ENCODE measurements at places on chromosomes 1 and 21.

GRCh38 chr1:48556186-48556850 is 84.3 kb upstream of the SPATA6 start:
- no peak for DNase-seq

DNA sequence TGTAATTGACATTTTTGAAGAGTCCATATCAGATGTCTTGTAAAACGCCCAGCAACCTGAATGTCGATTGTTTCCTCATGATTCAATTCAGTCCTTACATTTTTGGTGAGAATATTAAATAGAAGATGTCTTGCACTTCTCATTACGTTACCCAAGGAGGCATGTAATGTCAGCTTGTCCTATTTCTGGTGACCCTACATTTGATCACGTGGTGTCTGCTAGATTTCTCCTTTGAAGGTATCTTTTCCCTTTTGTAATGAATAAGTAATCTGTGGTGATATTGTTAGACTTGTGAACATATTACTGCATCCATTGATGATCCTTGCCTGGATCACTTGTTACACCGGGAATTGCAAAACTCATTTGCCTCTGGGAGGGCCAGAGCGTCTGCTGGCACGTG is 87.6 kb upstream of the DISP3 start:
- no peak for DNase-seq

DNA sequence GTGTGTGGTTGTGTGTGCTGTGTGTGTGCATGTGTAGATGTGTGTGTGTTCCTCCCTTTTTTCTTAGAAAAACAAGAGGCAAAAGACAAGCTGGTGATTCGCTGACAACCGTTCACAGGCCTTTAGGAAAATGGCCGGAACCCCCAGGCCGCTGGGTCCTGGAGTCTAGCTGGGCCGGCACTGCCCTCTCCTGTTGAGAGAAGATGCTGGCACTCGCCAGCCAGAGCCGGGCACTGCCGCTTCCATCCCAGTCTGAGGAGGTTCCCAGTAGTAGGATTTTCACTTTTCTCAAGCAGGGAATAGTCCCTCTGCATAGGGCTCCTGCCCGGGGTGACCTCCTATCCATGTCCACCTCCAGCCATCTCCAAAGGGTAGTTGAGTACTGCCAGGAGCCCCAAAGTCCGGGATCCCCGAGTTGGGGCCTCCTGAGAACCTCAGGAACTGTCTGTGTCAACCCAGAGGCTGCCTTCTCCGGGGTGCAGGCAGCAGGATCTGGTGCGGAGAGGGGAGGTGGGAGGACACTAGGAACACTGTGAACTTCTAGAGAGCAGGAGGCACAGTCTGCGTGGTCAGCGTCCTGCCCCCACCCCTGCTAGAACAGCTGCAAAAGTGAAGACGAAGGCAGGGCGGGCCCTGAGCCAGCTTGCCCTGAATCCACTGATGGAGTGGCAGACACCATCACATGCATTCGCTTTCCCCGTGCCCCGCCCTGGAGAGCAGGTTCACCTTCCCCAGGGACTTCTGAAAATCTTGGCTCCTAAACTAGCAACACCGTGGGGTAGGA is 44.1 kb upstream of the ARHGEF16 start:
- DNase-seq, result no peak

GRCh38 chr1:213884942-213885341 is 102.8 kb upstream of the PROX1 start:
- DNase-seq, result no peak

- DNase-seq, result no peak
Observed at GRCh38 chr1:101178688-101179491, 57.9 kb upstream of the S1PR1 start.

- DNase-seq, result no peak
Observed at GRCh38 chr1:212205006-212205405, 80.2 kb upstream of the PPP2R5A start.

DNA sequence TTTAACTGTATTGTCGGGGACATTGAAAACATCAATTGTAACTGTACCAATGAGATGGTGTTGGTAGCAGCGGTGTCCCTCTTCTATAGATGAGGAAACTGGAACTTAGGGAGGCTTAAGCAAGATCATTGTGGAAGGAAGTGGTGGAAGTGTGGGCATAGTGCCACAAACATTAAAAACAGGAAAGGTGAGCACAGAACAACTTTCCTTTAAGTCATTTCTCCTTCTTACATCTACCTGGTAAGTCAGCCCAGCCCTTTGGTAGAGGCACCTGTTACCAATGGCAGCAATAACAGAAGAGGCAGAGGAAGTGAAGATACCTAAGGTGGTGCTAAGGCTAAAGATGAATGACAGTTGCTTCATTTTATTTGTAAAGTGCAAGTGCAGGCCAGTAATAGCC is 12.0 kb upstream of the CTSS start:
- no peak for DNase-seq

Measured in stimulated activated CD8-positive, alpha-beta memory T cell treated with anti-CD3 and anti-CD28 coated beads, Interleukin-4, amount 100 ng/mL, for 1 hour (primary cell).